MV-4-11 (cell line): ENCODE measurements at places on chromosomes 12 and 14.

DNA sequence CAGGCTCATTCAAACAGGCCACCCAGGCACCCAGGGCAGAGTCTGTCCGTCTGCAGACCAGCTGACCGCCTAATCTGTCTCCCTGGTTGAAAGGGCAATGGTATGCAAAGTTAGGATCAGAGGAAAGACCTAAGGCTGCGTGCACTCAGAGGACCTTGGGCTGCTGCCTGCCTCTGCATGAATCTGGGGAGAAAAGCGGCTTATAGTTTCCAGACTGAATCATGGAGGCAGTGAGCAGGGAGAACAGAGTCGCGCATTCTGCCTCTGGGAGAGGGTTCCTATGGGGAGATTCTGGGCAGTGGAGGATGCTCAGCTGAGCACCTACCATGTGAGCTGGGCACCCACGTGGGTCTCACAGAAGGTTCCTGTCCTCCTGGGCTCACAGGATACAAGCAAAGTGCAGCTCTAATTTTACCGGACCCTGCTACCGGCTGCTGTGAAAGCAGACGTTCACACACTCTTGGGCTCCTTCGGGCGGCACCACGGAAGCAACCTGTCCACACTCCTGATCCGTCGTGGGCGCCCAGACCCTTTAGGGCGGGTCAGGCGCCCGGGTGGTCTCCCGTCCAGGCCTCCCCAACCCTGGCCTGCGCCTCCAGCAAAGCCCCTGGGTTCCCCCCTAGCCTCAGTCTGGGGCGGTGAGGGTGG, 772 bp downstream of the SCARB1 start:
- no peak for DNase-seq

DNA sequence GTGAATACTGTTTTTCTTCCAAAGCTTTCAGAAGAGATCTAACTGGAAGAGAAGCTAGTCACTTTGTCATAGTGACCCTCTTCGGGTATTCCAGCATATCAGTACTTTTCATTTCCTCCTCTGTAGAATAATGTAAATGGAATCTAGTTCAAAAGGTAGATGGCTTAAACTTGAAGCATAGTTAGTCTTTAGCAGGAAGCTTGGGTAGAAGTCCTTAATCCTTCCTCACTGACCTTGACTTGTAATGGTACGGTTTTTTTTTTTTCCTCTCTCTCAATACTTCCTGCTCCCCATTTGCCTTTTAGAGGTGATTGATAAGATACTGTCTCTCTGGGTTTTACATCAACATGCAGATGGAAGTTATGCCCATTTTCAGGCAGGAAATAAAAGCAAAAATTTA, 1.7 kb downstream of the FBXO34 start:
- DNase-seq: no peak

DNA sequence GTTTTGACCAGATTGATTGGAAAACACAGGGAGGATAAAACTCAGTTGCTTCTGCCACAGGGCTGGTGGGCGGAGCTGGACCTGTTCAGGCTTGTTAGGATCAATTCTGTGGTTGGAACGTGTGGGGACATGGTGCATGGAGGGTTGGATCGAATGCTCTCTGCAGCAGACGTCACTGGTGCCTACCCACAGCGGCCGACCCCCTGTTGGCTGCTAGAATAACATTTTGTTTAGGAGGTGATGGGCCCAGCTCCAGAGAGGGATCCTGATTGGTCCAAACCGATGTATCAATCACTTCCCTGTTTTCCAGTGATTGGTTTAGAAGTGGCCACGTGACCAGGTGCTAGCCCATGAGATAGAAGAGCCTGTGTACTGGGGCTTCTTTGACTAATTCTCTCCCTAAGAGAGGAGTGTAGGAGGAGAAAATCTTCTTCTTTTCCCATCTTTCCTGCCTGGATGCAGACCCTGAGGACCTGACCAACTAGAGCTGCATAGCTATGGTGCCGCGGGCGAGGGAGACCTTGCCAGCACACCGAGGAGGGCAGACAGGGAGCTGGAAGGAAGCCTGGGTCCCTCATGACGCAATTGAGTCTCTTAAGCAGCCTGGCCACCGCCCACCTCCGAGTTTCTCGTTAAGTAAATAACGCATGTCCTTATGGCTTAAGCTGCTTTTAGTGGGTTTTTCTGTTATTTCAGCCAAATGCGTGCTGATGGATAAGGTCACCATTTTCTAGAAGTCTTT, 163.5 kb downstream of the AACS start:
- DNase-seq: no peak

- no peak for DNase-seq
Observed at GRCh38 chr12:25689996-25690501, 137.0 kb upstream of the LMNTD1 start.

- no peak for DNase-seq
Observed at GRCh38 chr12:115374480-115375185, 690.7 kb upstream of the TBX3 start.
